ENCODE measurements at places on chromosomes 5 and 9.

- no peak for DNase-seq
Observed at GRCh38 chr5:7844901-7845300, 6.0 kb downstream of the CFAP90 start.

GRCh38 chr5:138910546-138911185 is 35.5 kb upstream of the LRRTM2 start:
- no peak for DNase-seq

GRCh38 chr5:68154119-68154857 is 61.3 kb upstream of the PIK3R1 start:
- DNase-seq = no peak

DNA sequence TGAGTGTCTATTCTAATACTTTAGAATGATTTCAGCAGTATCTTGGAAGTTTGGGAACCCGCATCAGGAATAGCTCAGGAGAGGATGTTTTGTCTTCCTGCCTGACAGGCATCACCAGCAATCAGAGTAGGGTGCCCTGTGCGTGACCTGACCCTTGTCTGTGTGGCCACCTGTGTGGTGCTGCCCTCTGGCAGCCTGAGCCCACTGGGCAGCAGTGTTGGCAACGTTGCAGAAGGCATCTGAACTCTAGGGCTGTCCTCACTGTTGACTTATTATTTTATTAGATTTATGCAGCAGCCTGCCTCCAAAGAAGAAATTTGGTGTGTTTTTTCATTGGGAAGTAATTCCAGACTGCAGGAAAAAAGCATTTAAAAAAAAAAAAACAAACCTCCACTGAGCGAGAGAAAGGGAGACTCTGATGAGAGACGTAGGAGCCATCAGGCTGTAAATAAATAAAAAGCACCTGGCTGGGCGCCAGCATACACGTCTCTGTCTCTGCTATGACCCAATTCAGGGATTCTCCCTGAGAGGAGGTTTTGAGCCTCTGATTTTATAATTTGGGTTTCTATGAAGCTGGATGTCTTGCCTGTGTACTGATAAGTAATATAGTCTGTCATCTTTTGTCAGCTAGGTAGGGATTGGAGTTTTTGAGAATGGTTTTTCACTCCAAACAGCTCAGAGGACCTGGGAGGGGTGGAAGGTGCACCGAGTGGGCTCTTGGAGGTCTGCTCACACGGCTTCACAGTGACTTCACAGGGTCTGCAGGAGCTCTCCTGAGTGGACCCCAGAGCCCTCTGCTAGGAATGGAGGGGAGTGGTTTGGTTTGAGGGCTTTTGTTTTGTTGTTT is 49.0 kb downstream of the FAM78A start:
- no peak for DNase-seq

DNA sequence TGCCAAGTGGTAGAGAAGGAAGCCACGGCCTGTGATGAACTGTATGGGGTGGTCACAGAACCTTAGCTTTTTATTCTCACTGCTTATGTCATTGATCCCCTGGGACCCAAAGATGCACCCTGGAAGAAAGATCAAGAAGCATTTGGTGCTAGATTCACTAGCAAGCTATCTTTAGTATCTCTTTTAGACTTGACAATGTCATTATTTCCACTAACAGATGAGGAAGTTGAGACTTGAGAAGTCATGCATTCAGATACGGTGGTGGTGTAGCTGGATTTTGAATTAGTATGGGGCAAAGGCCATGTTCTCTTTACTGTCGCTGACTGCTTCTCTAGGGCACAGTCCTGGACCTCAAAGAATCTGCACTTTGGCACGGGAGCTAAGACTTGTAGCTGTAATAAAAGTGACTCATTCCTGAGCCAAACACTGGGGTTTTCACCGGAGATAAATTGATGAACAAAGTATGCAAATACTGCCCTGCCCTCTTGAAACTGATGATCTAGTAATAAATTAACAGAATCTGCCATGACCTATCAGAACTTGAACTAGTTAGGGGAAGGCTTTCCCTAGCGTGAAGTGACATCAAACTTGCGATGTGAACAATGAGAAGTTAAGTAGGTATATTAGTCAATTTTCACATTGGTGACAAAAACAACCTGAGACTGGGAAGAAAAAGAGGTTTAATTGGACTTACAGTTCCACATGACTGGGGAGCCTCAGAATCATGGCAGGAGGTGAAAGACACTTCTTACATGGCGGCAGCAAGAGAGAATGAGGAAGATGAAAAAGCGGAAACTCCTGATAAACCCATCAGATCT is 5.4 kb downstream of the GDA start:
- no peak for DNase-seq

- DNase-seq = no peak
Observed at GRCh38 chr5:103475629-103476240, 86.9 kb downstream of the NUDT12 start.

DNA sequence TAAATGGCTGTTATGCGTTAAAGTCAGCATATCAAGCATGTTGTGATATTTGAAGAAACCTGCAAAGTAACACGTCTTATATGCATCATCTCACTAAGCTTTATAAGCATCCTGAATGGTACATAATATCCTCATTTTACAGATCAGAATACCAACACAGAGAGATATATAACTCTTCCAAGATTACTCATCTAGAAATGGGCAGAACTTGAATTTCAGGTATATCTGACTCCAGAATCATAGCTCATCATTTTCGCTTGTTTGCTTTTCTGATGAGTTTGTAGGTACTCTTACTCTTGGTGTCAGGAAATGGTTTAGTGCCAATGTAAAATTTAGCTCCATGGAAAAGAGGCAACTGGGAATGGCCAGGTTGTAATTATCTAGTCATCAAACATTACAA is 232.3 kb upstream of the ANKH start:
- DNase-seq = no peak
